ENCODE measurements at places on chromosomes 3 and 15. TPM values are rescaled to one million over a fixed set of nuclear protein-coding genes. Genes with fewer than 3 reads are reported as not detected.

- DNase-seq: no peak
Measured at GRCh38 chr3:165070682-165071081, 7.6 kb downstream of the SI start.

DNA sequence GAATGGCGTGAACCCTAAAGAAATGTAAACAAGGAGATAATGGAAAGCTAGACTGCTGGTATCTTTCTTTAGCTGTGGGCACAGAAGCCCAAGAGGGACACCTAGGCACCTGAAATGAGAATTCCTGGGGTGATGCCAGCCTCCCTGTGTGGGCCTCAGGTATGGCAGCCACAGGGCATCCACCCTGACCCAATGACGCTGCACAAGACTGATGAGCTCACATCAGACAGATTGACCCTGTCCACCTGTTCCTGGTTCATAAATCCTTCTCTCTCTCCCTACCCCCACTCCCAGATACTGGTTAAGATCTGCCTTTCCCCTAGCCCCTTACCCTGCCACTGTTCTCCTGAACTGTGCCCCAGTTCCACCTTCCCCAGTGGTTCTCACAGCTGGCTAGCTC lies 1.5 kb downstream of the GLB1 start:
- DNase-seq: no peak

DNA sequence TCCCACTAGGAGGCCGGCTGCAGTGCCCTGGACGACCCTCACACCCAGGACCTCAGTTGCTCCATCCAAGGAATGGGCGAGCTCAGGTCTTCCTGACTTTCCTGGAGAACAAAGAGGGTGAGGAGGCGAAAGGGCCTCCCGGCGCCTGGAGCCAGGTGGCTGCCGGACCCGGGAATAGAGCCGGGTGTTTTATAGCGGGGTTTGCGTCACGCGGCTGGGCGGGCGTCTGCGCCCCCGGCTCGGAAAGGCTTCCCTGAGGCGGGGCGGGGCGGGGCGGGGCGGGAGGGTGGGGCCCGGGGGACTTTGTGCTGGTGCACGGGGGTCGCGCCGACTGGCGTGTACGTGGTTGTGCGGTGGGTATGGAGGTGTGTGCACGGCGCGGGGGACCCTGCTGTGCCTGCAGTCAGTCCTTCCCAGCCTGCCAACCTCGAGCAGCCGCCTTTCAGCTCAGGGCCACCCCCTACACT lies 4.6 kb upstream of the PRKCD start:
- DNase-seq: no peak

DNA sequence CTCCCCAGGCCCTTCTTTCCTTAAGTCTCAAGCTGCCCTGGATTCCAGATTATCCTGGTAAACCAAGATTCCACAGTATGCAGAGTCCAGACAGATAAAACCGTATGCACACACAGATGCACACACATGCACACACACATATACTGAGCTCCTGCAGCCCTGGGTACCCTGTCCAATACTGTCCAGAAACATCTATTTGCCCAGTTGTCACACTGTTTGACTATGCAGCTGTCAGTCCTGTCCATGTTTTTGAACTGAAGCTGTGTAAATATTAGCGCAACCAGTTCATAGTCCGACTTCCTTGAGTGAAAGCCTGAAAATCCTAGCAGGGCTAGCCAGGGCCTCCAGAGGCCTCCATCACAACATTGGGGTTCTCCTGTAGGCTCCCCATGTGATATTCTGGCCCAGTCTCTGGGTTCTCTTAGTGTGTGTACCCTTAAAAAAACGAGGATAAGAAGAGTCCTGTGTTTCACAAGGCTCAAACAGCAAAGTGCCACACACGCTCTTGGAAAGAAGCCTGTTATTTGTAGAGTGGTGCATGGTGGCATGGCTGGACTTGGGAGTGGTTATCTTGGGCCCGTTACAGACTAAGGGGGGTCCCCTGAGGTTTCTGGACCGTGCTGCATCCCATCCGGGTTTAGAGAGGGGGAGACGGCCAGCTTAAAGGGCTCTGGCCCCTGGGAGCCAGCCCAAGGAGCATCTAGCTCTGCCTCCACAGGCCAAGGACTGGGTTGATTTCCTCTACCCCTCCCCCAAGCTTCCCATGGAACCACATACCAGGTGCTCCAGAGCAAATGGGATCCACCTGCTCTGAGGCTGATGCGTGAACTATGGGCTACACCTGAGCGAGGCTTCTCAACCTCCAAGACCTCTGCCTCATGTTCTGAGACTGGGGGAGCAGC lies 108.3 kb downstream of the IQSEC1 start:
- DNase-seq: no peak

DNA sequence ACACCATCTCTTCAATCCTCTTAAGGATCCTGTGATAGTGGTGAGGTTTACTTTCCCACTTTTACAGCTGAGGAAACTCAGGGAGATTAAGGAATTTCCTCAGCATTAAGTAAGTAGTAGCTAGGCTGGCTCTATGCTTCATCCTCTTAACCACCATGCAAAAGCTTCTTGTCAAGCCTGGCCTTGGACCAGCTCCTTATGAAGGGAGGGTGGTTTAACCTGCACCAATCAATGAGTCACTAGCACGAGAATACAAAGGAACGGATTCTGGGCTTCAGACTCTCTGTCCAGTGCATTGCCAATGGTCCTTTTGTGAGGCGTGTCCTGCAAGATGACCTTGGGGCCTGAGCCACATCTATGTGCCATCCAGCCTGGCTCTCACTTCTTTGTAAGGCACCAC lies 202.0 kb upstream of the CFAP20DC start:
- no peak for DNase-seq

DNA sequence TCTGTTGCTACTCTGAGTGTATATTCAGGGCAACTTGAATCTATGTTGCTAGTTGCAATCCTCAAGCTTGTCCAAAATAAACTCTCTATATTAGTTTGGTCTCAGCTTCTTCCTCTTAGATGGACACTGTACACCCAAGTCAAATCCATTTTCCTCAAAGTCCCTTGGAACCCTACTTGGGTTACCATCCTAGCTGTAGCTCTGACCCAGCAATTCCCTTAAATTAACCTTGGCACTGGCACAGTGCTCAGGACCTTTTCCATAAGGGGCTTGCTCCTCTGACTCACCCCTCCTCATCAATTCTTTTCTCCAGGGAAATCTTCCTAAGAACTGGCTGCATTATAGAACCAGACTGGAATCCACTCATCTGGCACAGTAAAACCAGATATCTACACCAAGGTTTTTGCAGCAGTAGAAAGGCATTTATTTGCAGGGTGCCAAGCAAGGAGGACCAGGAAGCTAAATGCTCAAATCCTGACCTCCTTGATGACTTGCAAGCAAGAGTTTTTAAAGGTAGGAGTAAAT lies 44.9 kb upstream of the B3GALNT1 start:
- no peak for DNase-seq

The ATP2B2 gene
- total RNA-seq: 1.8 TPM

The USP19 gene
- 113 TPM for total RNA-seq

The PSTPIP1 gene
- total RNA-seq: 54.6 TPM

DNA sequence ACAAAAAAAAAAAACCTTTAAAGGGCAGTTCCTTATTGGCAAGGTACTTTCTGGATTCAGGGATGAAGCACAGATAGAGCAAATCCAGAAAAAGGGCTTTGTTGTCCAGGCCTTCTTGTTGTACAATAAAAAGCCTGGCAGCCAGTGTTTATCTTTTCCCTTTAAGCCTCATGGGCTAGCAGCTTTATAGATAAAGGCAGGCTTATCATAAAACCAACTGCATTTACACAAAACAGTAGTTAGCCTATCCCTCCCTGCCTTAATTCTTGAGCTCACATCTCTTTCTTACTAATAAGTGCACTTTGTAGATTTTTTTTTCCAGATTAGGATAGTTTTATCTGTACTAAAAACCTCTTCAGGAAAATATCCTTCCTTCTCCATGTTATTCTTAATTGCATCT lies 662.8 kb upstream of the CCDC54 start:
- no peak for DNase-seq

The SH2D7 gene
- total RNA-seq: not detected

DNA sequence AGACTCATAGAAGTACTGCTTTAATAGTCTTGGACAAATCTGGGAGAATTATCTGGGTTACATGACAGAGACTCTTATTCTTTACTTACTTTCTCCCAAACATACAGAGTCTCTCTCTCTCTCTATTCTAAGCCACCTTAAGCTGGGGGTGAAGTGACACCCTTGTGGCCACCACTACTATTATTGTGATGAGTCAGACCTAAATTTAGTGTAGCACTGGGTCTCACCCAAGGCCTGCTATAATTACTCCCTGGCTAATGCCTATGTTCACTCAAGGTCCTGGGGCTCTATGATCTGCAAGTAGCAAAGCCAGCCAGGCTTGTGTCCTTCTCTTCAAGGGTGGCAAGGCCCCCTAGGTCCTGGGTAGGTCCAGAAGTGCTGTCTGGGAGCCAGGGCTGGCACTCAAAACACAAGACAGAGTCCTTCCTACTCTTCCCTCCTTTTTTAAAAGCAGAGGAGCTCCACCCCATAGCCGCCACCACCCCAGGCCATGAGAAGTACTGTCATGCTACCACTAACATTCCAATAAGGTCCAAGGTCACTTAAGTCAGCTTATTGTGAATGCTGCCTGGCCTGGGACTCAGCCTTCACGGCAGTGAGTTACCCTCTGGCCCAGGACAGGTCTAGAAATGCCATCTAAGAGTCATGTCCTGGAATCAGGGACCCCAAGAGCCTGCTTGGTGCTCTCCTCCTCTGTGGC lies 183.6 kb downstream of the POLQ start:
- no peak for DNase-seq

DNA sequence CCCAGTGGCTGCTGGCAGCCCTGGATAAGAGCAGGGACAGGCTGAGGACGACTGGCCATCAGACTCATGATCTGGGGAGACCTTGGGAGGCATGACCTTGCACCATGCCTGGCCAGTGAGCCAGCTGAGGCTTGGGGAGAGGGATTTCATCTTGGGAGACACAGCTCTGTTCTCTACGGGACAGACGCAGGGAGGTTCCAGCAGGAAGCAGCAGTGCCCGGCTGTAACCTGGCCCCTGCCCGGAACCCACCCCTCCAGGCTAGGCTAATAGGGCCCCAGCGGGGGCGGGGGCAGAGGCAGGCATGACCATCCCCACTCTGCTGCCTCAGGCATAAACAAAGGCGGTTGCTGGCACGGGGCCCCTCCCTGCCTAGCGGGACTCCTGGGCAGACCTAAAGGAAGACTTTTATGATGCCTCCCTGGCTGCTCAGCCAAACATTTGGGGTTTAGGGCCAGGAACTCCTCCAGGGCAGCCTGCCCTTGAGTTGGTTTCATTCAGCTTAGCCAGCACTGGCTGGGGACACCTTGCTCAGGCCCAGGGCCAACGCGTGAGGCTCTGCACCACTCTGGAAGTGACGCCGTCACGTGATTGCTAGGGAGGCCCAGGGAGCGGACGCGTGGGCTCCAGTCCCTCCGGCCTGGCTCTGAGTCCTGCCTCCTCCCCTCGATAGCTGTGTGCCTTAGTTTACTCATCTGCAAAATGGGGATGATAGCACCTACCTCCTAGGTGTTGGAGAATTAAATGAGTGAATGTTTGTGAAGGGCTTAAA lies 27.6 kb downstream of the HDAC11 start:
- no peak for DNase-seq

DNA sequence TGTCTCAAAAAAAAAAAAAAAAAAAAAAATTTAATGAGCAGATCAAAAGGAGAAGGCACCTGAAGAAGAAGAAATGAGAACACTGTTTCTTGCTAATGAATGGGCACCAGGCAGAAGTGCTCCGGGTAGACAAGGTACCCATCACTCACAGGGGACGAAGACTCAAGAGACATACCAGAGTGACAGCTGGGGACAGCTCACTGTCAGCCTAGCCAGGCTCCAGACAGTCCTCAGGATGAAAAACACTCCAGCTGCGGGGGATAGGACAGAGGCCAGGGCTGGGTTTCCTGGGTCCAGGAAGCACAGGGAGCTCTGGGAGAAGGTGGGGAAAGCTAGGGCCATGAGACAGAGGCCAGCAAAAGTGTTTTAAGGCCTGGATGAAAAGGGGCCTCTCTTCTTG lies 48.5 kb upstream of the PARL start:
- DNase-seq: no peak

DNA sequence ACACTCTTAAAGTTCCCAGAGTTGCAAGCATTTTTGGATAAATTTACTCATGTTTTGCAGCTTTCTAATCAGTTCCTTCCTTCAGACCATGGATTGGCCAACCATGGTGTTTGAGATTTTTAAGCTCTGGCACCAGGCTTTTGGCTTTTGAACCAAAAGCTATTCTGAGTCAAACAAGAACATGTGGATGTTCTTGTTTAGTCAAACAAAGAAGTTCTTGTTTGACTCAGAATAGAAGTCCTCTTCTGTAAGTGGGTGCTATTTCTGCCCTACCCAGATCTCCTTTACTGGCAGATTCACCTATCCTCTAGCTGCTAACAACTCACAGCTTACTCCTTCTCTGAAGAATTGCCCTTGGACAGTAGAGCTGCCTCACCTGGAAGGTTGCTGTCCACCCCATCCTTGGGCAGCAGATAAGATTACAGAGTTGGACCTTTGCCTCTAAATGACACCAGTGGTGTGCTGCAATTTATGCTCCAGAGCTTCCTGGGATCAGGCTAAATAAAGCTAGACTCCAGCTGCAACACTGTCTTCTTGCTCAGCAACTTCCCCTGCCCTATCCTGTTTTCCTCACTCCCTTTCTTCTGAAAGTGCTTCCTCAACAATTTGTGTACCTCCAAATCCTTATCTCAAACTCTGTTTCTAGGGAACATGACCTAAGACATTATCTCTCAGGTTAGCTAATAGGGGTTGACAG lies 65.6 kb downstream of the COL6A6 start:
- DNase-seq: no peak

The CD200 gene
- 12.6 TPM for total RNA-seq

All from tibial nerve (tissue), 4 donors.